ENCODE measurements at places on chromosomes 3 and 15.

- no peak for DNase-seq
Measured at GRCh38 chr15:48102167-48102566, 18.6 kb upstream of the SLC24A5 start.

DNA sequence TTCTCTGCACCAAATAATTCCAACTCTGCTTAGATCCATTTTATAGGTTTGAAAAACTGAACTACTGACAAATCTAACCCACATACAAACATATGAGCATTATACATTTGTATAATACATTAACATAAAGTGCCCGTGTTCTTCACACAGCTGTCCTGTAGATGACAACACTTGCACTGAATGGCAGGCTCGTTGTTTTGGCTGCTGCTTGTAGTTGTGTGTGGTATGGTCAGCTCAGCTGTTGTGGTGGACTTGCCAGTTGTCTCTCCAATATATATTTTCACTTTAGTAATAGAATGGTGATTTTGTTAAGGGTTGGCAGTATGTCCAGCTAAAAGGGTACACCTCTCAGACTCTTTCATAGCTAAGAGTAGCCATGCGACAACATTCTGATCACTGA, 30.5 kb downstream of the CHST2 start:
- no peak for DNase-seq

GRCh38 chr15:98964466-98965133, 43.0 kb downstream of the PGPEP1L start:
- DNase-seq, result no peak

- DNase-seq, result no peak
Measured at GRCh38 chr3:177069514-177070329, 127.6 kb downstream of the TBL1XR1 start.

- DNase-seq, result no peak
Measured at GRCh38 chr3:179149951-179150350, 1.8 kb downstream of the PIK3CA start.

- DNase-seq, result no peak
Measured at GRCh38 chr3:161347726-161348125, 23.6 kb downstream of the SPTSSB start.

- peak; percentile 63 for DNase-seq
Measured at GRCh38 chr15:90930861-90931574, 1.3 kb downstream of the HDDC3 start.

DNA sequence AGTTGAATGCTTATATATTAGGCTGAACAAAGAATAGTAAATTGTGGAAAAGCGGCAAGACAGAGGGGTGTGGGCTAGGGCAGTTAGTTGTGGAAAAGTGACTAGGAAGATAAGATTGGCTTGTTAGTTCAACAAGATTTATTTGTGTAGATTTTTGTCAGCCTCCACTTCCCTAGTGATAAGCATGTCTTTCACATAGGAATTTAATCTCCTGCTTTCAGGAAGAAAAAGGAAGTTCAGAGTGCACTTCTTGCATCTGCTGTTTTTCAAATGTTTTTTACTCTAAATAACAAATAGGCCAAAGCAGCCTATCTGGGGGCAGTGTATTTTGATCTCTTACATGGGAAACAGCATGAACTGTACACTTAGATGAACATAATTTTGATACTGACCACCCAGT, 919.9 kb downstream of the NAALADL2 start:
- peak; percentile 45 for DNase-seq

GRCh38 chr3:32102289-32102688, 4.1 kb upstream of the GPD1L start:
- DNase-seq, result no peak

DNA sequence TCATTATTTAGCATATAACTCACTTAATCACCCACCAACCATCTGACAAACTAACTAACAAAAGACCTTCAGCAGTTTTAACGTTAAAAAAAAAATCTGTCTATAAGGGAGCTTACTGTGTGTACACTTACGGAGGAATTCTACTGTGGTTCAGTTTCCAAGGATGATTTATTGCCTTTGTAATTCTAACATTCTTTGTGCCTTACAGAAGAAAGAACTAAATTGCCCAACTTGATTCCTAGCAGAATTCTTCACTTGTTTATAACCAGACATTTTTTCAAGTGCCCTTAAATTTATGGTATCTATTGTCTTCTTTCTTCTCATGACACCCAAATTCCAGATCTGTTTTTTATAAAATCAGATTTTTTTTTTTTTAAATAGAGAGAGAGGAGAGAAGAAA, 119.7 kb upstream of the IGSF10 start:
- DNase-seq, result no peak

GRCh38 chr3:14630404-14631100, 21.0 kb upstream of the CCDC174 start:
- DNase-seq, result no peak

Measured in OCI-M1 (cell line).